Activated T-cell treated with anti-CD3 and anti-CD28 coated beads for 48 hours (primary cell): ENCODE measurements at places on chromosomes 7 and 10.

GRCh38 chr7:30688718-30689221, 6.5 kb upstream of the CRHR2 start:
- no peak for DNase-seq

GRCh38 chr7:7848246-7848645, 120.3 kb upstream of the GLCCI1 start:
- DNase-seq = no peak

- DNase-seq = no peak
Measured at GRCh38 chr10:30697806-30698205, 68.3 kb upstream of the LYZL2 start.

GRCh38 chr7:141103847-141104429, 30.1 kb downstream of the TMEM178B start:
- no peak for DNase-seq

GRCh38 chr10:80484243-80484642, 30.1 kb downstream of the TSPAN14 start:
- no peak for DNase-seq

DNA sequence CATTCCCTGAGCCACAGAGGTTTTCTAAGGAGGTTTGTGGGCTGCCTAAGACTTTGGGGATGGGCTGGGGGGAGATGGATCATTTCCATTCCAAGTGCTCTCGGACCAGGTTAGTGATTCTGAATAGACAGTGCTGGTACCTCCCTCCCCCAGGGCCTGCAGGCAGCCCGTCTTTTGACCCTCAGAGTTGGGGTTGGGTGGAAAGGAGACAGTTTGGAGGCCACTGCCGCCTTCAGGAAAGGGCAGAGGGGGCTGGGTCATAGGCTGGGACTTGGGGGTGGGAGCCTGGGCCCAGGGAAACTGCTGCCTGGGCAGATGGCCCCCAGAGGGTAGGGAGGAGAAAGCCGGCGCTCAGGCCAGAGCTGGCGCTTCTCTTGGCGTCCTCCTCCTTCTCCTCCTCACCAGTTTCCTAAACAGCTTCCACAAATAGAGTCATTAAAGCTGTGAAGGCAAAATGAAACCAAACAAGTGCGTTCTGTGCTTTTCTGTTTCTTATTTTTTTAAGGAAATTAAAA, 4.4 kb downstream of the UNC5B start:
- no peak for DNase-seq

DNA sequence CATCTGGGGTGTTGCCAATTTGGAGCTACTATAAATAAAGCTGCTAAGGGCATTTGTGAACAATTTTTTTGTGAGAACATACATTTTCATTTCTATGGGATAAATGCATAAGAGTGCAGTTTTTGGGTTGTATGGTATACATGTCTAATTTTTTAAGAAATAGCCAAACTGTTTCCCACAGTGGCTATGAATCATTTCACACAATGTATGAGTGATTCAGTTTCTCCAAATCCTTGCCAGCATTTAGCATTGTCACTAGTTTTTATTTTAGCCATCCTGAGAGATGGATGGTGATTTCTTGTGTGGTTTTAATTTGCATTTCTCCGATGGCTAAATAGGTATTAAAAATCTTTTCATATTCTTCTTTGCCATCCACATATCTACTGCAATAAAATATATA, 105.3 kb downstream of the AMPH start:
- DNase-seq = no peak

GRCh38 chr10:29613791-29614190, 21.0 kb downstream of the SVIL start:
- DNase-seq = no peak

- no peak for DNase-seq
Measured at GRCh38 chr10:130740915-130741750, 570.4 kb downstream of the TCERG1L start.

DNA sequence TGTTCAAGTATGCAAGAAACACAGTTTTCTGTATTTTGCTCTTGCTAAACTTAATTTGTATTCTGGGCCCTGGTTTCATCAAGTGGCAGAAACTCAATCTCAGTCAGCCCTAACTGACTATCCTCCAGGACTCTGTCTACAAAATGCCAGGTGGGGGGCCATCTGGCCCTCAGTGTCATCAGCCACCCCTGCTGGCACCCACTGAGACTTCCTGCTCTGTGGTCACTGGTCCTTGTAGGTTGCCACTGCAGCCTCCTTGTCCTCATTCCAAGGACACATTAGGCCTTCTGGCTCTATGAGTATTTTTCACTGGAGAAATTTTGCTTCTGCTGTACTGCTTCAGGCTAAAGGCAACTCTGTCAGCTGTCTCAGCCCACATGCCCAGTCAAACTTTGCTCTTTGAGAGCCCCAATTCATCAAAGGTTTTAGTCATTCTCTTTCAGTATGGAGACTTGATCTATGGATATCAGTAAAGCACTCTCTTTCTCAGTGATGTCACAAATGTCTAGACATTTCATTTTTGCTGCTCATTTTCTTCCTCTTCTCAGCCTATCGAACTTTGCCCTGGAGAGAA, 163.6 kb downstream of the KCND2 start:
- no peak for DNase-seq

DNA sequence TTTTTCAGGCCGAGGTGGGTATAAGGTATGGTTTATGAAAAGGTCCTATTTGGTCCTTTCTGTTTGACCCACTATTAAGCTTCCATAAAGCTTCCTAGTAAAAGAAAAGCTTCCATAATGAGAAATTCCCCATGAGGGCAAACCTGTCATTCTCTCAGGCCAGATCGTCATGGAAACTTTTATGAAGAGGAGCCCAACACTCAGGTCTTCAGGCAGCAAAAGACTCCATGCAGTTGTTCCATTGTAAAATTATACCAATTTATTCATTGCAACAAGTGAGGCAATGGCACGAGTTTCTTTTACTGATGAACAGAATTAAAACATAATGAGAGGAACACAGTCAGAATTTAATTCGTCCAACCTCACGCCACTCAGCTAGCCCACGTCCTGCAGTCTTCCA, 188.6 kb downstream of the MTERF1 start:
- no peak for DNase-seq

DNA sequence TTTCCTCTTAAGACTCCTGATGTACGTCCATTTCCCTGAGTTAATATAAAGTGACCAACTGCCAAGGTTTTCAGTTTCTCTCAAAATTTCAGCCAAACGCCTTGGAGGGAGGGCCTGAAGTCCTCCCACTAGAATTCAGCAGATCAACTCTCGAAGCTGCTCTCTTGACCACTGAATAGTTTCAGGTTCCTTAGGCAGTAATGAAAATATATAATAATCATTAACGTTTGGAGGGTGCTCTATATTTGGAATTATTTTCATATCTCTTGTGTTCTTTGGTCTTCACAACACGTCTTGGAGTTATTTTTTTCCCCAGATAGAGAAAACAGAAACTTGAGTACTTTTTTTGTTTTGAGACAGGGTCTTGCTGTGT, 123.6 kb upstream of the SFMBT2 start:
- DNase-seq = no peak

DNA sequence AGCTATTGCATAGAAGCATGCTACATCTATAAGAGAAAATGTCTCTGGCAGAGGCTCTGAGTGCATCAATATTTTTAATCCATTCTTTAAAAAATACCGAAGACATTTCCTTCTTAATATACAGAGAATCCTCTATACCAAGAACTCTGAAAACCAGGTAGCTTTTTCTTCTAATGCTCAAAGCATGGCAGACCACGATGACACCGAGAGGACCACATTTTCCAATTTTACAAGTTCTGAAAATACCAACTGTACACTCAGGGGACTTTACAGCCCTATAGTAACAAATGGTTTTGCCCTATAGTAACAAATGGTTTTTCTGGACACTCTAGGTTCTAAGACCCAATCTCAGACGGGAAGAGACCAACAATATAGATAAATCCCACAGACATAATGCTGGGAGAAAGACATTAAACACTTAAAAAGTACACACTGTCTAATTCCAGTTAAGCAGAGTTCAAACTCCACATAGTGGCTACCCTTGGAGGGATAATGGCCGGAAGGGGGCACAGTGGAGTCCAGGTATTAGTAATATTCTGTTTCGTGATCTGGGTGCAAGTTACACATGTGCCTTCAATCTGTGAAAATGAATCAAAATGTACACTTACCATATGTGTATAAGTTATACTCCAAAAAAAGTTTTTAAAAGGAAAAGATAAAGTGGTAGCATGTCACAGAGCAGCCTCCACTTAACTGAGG, 26.2 kb downstream of the CCDC6 start:
- DNase-seq = no peak

- peak; percentile 2 for DNase-seq
Measured at GRCh38 chr7:158541346-158542010, 46.1 kb downstream of the PTPRN2 start.

GRCh38 chr7:31933481-31933880, 136.7 kb downstream of the PDE1C start:
- no peak for DNase-seq

GRCh38 chr10:66572700-66573099, 353.1 kb upstream of the LRRTM3 start:
- no peak for DNase-seq
